ENCODE measurements at places on chromosomes 4 and X.

- no peak for DNase-seq
Observed at GRCh38 chr4:118743867-118744266, 58.7 kb downstream of the METTL14 start.

DNA sequence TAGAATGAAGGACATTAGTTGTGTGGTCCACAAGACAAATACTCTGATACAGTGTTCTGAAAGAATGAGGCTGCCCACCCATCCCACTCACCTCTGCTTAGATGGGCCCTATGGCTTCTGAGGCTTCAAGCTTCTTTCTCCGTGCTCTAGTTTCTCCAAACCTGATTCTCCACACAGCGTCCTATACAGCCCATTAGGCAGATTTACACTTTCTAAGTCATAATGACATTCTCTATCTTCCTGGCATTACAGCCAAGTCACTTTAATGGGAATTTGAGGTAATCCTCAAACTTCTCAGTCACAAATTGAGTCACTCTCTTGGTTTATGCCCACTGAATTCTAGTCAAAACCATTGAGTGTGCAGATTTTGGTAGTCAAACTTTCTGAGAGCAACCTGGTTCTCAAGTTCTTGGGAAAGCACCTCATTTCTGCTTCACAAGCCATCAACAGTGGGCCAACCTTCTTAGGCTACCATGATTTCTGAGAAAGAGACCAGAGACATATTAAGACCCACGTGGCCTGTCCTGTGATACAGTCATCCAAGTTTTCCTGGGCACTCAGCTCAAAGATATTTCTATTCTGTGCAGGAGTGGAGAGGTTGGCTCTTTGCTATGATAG lies 6.2 kb upstream of the SETD7 start:
- no peak for DNase-seq

GRCh38 chrX:13760426-13760825 lies 25.9 kb downstream of the OFD1 start:
- DNase-seq = no peak

GRCh38 chr4:142566243-142566642 lies 279.9 kb downstream of the INPP4B start:
- no peak for DNase-seq

- no peak for DNase-seq
Observed at GRCh38 chr4:176066757-176067156, 1.1 kb downstream of the WDR17 start.

DNA sequence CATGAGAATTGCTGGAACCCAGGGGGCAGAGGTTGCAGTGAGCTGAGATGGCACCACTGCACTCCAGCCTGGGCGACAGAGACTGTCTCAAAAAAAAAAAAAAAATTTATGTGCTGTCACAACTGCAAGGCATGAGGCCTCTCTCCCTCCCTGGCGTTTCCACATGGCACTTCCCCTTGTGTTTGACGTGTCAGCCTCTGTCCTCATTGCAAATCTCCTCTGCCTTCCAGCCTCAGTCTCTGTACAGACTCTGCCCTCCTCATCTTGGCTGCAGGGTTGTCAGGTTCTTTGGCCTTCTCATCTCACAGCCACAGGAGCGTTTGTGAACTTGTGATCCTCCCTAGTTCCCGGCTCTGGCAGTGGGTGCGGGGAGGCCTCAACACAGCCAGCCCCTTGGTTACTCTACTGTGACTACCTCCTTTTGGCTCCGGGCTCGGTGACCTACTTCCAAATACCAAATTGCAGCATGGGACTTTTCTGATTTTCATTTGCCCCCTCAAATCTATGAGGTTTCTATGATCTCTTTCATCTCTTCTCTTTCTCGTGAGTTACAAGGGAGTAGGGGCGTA lies 250.0 kb downstream of the CBR4 start:
- DNase-seq = no peak

- DNase-seq = no peak
Observed at GRCh38 chr4:48958582-48958981, 27.5 kb upstream of the CWH43 start.

- DNase-seq = no peak
Observed at GRCh38 chr4:118905566-118905965, 16.9 kb downstream of the SYNPO2 start.

DNA sequence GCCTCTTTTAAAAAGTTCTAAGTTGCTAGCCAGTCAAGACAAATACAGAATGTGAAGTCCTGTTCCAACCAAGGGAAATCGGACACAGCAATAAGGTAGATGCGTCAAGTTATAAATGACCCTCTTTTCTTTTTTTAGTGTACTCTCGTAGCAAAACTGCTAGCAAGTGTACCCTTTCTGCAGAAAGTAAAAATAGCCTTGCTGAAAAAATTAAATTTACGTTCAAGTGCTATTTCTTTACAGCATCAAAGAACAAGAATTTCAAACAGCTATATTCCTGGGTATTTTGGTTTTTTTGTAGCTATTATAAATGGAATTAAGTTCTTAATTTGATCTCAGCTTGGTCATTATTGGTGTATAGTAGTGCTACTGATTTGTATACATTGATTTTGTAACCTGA lies 119.2 kb downstream of the NAA11 start:
- no peak for DNase-seq
